Activated T-cell treated with anti-CD3 and anti-CD28 coated beads, Interleukin-2, amount 50 U/mL, for 24 hours (primary cell): ENCODE measurements at places on chromosomes 3 and 15.

GRCh38 chr3:132196113-132196512 is 121.1 kb upstream of the ACP3 start:
- no peak for DNase-seq

- DNase-seq: no peak
Measured at GRCh38 chr3:57026944-57027343, 33.5 kb upstream of the SPATA12 start.

DNA sequence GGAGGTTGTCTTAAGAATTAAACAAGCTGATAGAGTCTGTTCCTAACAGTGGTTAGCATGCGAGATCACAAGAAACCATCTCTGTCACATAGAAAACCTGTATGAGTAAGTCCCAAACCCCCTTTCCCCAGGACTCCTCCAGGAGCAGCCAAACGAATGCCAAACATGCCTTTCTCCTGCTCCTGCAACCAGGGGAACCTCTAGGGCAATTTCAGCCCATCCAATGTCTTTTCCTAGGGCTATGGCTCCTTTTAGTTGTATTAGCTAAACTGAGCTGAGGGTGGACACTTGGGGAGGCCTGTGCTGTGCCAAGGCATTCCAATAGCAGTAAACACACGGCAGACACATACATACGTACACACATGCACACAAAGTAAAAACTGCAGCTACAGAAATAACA is 36.5 kb upstream of the TIMP4 start:
- no peak for DNase-seq

DNA sequence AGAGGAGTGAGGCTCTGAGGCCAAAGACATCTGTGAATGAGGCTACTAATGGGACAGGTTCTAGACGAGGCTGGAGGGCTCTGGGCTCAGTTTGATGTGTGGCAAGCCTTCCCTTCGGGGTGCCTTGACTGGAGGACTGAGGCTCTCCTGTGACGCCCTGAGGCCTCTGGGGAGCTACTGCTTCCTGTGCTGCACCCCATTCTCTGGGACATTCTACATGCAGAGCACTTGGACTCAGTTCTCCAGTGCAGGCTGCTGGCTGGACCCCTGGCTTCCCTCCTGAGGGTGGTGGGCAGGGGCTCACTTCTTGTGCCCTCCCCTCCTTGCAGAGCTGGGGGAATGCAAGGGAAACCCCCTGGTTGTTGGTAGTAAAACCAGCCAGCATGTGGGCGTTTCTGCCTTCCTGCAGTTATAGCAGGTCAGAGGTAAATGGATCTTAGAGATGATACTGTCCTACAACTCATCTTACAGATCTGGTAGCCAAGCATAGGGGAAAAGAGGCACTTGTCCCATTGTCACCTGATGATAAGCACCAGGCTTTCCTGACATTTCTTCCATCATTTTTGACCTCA is 133.3 kb downstream of the CHDH start:
- no peak for DNase-seq

GRCh38 chr3:127789990-127790881 is 32.1 kb downstream of the MGLL start:
- no peak for DNase-seq

GRCh38 chr3:42610976-42611375 is 10.5 kb downstream of the NKTR start:
- DNase-seq: no peak

- no peak for DNase-seq
Measured at GRCh38 chr3:84980011-84980410, 21.2 kb downstream of the CADM2 start.

DNA sequence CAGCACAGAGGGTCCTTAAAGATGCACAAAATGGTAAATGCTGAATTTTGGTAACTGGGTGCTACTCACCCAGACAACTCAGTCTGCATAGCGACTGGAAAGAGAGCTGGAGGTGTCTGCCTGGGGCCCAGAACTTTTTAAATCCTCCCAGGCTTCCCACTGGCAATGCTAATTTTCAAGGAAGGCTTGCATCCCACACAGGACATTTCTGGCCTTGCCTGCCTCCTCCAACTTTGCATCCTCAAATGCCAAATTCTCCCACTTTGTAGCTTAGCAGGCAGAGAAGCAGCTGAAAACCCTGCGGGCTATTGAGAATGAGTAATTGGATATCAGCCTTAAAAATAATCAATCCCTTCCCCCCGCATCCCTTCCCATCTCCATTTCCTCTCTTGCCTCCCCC is 656.6 kb upstream of the ADAMTS9 start:
- DNase-seq: no peak

GRCh38 chr15:53378096-53378800 is 381.2 kb downstream of the WDR72 start:
- no peak for DNase-seq

GRCh38 chr3:72082186-72082715 is 297.3 kb upstream of the PROK2 start:
- DNase-seq: no peak

- no peak for DNase-seq
Measured at GRCh38 chr15:62722237-62722636, 320.3 kb upstream of the TPM1 start.

- DNase-seq: no peak
Measured at GRCh38 chr3:120348065-120348990, 826 bp downstream of the LRRC58 start.

GRCh38 chr3:171487382-171487781 is 27.2 kb upstream of the TNIK start:
- DNase-seq: no peak

GRCh38 chr3:47057212-47057671 is 77.8 kb downstream of the NBEAL2 start:
- peak; percentile 49 for DNase-seq

GRCh38 chr3:99565331-99565730 is 73.1 kb upstream of the COL8A1 start:
- no peak for DNase-seq

GRCh38 chr3:62143843-62144450 is 229.4 kb downstream of the FEZF2 start:
- DNase-seq: no peak

GRCh38 chr3:119329551-119329950 is 35.4 kb downstream of the ARHGAP31 start:
- no peak for DNase-seq

DNA sequence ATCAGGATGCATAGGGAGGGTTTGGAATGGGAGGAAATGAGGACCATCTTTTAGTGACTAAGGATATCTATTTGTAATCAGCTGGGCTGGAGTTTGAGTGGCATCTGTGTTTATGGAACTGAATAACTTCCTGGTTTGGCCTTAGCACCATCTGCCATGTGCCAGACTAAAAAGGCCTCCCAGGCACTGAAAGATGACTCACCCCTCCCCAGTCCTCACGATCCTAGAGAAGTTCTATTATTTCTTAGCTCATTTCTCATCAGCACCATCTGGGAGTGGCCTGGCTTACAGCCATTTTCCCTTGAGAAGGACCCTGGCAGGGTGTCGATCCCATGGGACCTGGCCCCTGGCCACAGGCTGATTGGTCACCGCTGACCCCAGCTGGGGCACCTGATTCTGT is 23.9 kb upstream of the CTXND1 start:
- no peak for DNase-seq
